AG04450 (cell line): ENCODE measurements at places on chromosomes 11 and 22. TPM values are rescaled to one million over a fixed set of nuclear protein-coding genes. Genes with fewer than 3 reads are reported as not detected.
A peak's percentile ranks its signal among the peaks of the same experiment; 100 is the strongest.

MTNR1B gene
- polyA plus RNA-seq: 0.07 TPM in 1 of 2 replicates, not detected in the other

PICALM gene
- polyA plus RNA-seq: 294 and 303 TPM in 2 replicates

MAP6 gene
- polyA plus RNA-seq: 1.5 TPM in 2 replicates

BLID gene
- polyA plus RNA-seq: 0.48 and 0.94 TPM in 2 replicates

CDON gene
- 2.6 and 4.0 TPM in 2 replicates for polyA plus RNA-seq

GAL gene
- 1.8 and 1.9 TPM in 2 replicates for polyA plus RNA-seq

MMP8 gene
- polyA plus RNA-seq: 0.04 TPM in 1 of 2 replicates, not detected in the other

OR2AT4 gene
- not detected in 2 replicates for polyA plus RNA-seq

LGR4 gene
- polyA plus RNA-seq: 4.2 and 5.8 TPM in 2 replicates

TM7SF2 gene
- polyA plus RNA-seq: 10.3 and 15.1 TPM in 2 replicates

QSER1 gene
- 14.6 and 16.4 TPM in 2 replicates for polyA plus RNA-seq

SMIM35 gene
- polyA plus RNA-seq: not detected in 2 replicates

MYO7A gene
- polyA plus RNA-seq: not detected in 2 replicates

DNA sequence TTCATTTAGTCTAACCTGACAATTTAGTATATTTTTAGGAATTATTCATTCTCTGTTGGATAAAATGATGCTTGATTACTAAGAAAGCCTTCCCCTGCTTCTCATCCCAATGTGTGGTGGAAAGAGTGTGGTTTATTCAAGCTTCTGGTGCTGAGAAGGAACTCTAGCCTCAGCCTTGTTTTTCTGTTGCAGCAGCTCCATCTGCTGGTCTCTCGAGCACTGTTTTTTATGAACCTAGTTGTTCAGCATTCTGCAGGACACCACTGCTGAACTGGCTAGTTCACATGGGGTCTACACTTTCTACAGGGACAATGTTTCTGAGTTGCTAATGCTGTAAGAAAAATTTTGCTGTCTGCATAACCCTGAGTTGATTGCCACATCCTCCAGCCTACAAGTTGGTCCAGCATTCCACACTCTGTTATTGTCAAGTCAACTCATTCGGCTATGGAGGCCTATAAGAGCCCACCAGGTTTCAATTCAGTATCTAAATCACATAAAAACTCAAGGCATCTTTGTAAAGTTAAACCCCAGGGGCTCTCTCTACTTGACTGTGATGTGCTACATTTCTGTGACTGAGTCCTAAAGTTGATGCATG, 14.3 kb downstream of the OR2AG2 start:
- peak; percentile 15 for DNase-seq

- no peak for DNase-seq
These were observed 14.9 kb upstream of the TSKU start for GRCh38 chr11:76768088-76768908.

DNA sequence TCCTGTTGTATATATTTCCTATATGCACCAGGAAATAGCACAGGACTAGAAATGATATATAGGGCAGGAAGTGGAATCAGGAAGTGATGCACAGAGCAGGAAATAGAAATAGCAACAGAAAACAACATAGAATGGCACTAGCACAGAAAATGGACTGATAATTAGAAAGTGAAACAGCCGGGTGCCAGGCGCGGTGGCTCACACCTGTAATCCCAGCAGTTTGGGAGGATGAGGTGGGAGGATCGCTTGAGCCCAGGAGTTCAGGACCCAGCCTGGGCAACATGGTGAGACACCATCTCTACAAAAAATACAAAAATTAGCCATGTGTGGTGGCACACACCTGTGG, 10.0 kb upstream of the RELT start:
- DNase-seq: no peak

GRCh38 chr11:100932474-100933100, 197.0 kb downstream of the PGR start:
- no peak for DNase-seq

DNA sequence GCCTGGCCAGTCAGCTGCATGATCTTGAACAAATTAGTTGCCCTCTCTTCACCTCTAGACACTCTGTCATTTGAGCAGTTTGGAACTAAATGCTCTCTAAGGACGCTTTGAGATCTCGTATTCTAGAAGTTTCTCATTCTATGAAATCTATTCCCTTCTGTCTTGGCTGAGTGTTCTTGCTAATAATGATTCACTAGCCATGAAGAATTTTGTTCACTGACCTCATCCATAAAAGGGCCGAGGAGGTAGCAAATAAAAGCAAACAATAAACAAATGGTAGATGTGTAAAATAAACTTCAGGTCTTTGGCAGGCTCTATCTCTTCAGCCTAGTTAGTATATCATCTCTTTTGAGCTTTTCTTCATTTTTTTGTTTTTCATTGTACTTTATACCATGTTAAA, 76.6 kb downstream of the USP35 start:
- DNase-seq: no peak

- DNase-seq: no peak
These were observed 2219.9 kb downstream of the LRRC4C start for GRCh38 chr11:39239553-39239952.

- DNase-seq: no peak
These were observed 14.0 kb upstream of the MCHR1 start for GRCh38 chr22:40665312-40665711.

DNA sequence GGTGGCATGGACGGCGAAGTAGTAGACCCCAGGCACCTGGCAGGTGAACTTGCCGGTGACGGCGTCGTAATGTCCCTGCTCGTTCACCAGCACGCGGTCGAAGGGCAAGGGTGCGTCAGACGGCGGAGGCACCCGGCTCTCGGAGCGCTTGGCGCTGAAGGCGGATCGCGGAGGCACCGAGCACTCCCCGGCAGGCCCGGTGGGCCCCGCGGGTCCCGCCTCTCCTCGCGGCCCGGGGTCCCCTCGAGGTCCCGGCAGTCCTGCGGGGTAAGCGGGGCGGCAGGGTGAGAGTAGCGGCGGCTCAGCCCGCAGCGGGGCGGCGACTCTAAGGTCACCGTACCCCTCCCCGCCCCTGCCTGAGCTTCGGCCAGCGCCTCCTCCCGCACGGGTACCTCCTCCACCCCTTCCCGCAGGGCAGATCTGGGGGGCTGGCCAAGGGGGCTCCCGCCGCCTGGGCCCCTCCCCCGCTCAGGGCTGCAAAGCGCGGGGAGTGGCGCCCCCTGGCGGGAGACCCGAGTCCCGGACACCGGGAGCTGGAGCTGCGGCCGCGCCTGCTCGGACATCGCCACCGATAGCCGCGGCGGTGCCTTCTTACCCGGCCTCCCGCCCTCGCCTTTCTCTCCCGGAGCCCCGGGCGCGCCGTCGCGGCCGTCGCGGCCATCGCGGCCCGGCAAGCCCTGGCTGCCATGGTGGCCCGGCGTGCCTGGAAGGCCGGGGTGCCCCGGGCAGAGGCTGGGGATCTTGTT, 921 bp downstream of the C1QTNF5 start:
- no peak for DNase-seq

DNA sequence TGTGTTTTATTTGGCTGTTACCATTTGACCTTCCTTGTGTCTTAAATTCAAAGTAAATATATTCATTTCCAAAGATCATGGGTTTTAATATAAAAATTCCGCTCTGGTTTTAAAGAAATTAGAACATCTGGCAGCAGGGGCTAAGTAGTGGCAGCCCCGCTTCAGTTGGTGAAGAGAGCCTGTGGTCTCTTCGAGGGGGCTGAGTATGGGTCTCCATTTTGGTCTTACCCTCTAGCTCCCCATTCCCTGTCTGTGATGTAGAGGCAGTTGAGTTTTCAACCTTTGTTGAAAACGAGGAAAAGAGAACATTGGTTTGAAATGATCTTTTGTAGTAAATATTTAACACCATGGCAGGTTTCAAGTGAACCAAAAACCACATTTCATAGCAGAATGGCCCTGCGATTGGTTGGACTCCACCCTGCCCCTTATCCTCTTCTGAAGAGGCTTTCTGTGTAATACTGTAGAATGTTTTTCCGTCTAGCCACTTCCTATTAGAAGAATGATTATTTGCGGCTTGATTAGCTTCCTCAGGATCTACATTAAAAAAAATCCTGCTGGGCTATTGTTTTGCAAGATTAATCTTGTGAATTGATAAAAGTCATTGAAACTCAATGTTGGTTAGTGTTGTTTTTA, 17.7 kb downstream of the APLP2 start:
- DNase-seq: no peak

- DNase-seq: no peak
These were observed 60.8 kb downstream of the SLC25A17 start for GRCh38 chr22:40758390-40758789.

DNA sequence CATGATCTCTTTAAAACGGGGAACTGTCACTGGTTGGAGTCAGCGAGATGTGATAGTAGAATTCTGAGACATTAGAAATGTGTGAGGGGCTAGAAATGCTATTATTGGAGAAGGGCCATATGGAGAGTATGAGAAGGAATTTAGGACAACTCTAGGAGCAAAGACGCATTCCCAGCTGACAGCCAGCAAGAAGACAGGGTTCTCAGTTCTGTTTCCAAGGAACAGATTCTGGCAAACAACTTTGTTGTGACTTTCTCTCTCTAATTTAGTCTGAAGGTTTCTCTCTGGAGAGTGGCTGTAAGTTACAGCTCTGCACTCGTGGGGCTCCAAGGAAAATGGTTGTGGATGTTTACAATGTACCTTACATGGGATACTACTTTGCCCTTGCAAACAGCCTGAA, 876.3 kb downstream of the FAM181B start:
- DNase-seq: no peak

DNA sequence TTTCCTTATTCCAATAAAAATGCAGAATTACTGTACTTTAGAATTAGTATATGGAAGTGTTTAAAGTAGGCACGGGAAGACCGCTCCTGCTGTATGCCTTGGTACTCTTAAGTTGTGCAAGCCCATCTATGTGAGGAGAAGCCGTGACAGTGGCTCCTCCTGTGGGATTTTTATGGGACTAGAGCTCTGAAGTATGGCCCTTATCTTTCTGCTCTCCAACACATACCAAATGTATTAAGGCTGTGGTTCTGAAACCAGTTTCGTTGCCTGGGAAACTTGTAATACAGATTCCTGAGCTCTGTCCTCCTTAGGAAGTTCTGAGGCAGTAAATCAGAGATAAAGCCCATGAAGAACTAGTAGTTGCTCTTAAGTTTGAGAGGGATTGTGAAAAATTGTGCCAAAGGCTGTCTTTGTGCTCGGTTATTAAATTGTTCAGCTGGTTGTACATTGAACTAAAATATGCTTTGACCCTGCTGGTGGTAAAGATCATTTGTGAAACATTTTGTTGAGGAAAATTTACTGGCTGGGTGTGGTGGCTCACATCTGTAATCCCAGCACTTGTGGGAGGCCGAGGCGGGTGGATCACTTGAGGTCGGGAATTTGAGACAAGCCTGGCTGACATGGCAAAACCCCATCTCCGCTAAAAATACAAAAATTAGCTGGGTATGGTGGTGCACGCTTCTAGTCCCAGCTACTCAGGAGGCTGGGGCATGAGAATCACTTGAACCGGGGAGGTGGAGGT, 29.3 kb downstream of the RTN3 start:
- peak; percentile 7 for DNase-seq

DNA sequence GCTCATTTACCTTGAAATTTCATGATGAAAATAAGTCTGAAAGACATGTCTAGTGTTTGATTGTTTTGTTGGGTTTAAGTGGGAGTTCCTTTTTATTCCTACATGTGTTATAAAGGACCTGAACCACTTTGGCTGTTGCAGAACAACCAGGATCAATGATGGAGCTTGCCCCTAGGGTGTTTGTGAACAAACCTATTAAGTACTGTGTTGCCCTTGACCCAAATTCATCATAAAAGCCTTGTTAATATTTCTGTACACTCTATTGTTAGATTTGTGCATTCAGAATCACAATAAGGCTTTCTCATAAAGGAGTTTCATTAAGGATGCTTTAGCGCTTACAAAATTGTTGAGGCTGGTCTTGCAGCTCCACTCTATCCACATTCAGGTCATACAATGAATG, 452.6 kb downstream of the NELL1 start:
- DNase-seq: no peak

DNA sequence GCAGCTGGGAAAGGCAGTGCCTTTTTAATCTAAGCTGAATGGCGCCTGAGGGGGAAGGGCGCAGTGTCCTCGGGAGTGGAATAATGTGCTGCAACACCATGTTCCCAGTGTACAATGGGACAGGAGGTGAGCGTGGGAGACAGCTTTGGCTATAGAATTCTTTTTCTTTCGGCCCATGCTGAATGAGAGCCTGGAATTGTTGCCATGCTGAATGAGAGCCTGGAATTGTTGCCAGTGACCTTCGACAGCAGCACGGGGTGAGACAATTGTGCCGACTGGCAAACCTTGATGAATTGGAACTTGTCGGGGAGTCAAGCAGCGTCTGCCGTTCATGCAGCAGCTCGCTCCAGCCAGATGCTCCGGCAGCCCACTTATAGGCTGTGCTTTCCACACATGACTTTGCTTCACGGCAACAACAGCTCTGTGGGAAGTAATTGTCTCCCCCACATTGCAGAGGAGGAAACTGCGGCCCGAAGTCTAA, 141.4 kb upstream of the E2F8 start:
- no peak for DNase-seq

- no peak for DNase-seq
These were observed 75.2 kb downstream of the MYO7A start for GRCh38 chr11:77202941-77203900.

- no peak for DNase-seq
These were observed 65.6 kb downstream of the OR4C45 start for GRCh38 chr11:50098186-50098725.

- DNase-seq: no peak
These were observed 1.8 kb upstream of the CYP2D6 start for GRCh38 chr22:42132457-42132856.

GRCh38 chr22:40238425-40239344, 61.0 kb downstream of the TNRC6B start:
- DNase-seq: peak; percentile 11

- peak; percentile 45 for DNase-seq
These were observed 30.7 kb downstream of the TOM1 start for GRCh38 chr22:35330258-35330861.

DNA sequence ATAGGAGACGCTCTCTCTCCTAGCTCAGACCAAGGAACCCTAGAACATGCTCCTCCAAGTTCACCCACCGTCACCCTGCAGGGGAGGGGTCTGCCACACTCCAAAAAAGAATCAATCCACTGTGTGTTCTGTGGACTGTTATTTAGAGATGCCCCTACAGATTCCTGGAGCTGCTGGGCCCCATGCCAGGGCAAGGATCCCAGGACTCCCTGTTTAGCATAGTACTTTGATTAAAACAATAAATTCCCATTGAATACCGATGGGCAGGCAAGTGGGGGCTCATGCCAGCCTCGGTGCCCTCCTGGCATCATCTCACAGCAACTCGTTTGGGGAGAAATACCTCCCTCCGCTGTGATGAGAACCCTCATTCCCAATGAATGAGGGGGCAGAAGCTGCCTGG, 247.5 kb downstream of the ST3GAL4 start:
- no peak for DNase-seq

DNA sequence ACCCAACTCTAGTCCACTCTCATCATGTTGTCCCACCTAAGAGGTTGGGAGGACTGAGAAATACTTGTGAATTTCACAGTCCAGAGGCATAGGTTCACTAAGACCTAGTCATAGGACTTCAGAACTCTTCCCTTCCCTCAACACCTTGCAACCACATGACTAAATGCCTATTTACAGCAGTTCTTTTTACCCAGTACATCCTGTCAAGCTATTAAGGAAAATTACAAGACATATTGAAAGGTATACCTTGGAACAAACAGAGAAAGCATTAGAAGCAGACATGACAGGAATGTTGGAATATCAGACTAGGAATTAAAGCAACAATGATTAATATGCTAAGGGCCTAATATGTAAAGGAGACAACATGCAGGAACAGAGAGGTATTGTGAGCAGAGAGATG, 563.8 kb upstream of the LRRC4C start:
- DNase-seq: no peak
